ENCODE measurements at places on chromosomes 11 and 22.

GRCh38 chr22:29509298-29509697, 29.3 kb downstream of the NEFH start:
- DNase-seq: no peak

DNA sequence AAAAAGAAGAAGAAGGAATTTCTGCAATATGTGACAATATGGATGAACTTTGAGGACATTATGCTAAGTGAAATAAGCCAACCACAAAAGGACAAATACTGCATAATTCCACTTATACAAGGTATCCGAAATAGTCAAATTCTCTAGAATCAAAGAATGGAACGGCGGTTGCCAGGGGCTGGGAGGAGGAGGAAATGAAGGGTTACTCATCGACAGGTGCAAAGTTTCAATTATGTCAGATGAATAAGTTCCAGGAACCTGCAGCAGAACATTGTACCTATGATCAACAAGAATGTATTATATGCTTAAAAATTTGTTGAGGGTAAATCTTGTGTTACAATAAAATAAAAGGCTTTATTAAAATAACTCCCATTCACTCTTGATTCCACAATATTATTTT, 49.0 kb downstream of the SC5D start:
- DNase-seq: no peak

DNA sequence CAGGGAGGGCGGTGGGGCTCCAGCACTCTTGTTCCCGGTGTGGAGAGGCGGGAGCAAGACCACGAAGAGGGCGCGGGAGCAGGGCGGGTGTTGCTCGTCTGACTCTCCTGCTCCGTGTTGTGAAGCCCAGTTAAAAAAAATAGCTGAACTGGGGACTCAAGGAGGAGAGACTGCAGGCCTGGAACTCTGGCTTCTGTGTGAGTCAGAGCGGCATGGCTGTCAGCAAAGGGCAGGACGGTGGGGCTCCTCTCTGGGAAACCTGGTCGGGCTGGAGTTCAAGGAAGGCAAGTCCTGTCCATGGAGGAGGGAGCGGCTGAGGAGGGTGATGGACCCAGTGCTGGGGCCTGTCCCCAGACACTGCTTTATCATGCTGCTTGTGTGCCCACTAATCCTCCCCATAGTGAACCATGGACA, 152.3 kb downstream of the FEZ1 start:
- no peak for DNase-seq

DNA sequence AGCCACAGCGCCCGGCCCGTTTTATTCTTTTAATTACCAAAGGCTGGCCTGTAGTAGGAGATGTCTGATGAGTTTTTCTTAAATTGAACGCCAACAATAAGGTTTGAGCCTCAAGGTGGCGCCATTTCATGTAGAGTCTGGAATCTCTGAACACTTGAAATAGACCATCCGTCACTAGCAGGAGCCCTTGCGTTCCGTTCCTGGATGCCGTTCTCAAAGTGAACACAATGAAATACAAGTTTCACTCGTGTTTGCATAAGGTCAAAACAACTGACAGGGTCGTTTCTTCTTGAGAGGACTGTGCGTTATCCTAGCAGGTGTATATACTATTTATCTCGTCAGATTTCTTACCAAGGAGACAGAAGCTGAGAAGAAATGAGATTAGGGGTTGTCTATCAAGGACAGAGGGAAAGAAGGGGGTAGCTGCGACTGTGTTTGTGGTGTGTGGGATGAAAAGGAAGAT, 18.7 kb upstream of the SCGB1D1 start:
- peak; percentile 26 for DNase-seq

DNA sequence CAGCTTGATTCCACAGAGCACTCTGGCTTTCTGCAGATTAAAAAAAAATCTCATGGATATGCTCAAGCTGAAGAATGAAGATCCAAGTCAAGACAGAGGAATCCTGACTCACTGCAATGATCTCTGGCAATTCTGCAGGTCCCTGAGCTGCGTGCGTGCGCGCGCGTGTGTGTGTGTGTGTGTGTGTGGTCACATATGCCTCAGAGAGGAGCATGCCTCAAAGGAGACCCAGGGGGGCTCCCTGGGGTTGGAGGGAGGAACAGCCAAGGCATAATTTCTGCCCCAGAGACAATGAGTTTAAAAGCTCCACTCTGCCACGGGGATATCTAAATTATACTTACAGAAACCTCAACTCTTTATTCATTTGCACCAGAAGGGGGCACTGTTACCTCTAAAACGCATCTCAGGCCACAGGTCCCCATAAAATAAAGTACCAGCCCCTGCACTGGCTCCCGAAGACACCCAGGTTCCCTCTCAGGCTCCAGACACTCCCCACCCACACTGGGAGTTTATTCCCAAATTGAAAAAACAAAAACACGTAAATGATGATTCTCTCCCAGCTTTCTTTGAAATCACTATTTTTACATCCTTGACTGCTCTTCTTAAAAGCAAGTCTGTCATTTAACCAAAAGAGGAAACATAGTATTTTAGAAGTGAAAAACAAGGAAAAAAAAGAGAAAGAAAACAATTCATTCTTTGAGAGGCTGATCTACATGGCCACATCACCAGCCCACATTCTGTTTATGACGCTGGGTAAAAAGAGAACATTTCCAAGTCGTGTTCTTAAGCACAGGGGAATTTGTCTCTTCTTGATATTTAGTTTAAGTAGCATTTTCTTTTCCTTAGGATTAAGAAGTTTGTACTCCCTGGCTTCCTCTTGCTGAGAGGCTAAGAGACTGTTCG, 401.0 kb downstream of the LARGE1 start:
- no peak for DNase-seq

- DNase-seq: no peak
Observed at GRCh38 chr11:36013950-36014897, 70.4 kb downstream of the LDLRAD3 start.

DNA sequence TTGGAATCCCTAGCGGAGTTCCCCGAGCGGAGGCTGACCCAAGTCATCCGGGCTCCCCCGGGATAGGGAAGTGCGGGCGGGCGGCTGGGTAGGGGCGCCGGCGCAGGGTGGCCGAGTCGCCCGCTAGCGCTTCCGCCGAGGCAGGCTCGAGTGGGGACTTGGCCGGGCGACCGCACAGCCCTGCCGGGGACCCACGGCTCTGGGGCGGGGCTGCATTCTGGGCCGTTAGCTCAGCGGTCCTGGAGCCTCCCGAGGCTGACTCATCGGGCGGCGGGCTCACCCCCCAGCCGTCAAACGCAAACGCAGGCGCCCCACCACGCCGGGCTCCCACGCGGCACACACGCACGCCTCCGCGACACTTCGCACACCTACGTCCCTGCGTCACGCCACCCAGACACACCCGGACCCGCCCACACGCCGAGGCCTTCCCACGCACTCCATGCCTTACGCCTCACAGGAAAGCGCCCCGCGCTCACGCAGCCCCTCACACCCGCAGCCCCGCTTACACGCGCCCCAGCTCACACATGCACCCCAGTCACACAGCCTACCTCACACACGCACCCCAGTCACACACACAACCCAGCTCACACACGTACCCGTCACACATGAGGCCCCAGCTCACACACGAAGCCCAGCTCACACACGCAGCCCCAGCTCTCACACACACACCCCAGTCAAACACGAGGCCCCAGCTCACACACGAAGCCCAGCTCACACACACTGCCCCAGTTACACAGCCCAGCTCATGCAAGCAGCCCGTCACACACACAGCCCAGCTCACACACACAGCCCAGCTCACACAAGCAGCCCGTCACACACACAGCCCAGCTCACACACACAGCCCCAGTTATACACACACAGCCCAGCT, 1.2 kb downstream of the PHLDB1 start:
- DNase-seq: peak; percentile 44

DNA sequence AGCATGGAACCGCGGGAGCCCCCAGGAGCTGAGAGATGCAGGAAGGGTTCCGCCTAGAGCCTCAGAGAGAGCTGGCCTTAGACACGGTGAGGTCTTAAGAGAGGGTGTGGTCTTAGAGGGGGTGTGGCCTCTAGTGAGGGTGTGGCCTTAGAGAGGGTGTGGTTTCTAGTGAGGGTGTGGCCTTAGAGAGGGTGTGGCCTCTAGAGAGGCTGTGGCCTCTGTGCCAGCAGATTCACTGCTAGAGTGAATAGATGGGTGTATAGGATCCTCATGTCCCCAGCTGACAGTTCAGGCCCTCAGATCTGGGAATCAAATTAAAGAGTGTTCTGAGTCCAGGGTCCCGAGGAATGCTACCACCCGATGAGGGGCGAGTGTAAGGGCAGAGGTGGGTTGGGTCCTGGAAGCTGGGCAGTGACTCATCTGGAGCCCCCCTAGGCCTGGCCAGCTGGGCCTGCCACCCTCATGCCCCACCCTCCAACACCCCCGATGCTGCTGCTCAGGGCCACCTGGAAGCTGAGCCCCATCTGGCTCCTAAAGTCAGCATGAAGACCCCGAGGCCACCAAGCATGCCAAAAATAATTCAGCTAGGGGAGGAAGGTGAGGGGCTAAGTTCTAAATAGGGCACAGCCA, 49.5 kb downstream of the IGF2 start:
- DNase-seq: no peak

DNA sequence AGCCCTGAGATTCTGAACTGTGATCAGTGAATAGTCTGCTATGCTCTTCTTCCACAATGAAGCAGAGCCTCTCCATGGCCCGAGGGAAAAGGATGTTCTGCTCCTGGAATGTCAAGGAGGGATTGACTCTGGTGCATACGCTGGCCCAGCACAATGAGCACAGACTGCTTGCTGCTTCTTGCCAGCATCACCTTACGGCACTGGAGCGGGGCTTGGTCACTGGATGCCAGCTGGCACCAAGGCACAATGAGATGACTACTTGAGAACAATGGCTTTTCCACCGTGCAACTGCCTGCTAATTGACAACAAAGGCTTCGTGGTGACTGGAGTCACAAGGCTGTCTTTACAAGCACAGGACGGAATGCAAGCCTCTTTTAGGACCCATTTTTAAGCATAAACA, 139.2 kb downstream of the DSCAML1 start:
- peak; percentile 75 for DNase-seq

- no peak for DNase-seq
Observed at GRCh38 chr11:77705195-77705875, 67.7 kb upstream of the CLNS1A start.

DNA sequence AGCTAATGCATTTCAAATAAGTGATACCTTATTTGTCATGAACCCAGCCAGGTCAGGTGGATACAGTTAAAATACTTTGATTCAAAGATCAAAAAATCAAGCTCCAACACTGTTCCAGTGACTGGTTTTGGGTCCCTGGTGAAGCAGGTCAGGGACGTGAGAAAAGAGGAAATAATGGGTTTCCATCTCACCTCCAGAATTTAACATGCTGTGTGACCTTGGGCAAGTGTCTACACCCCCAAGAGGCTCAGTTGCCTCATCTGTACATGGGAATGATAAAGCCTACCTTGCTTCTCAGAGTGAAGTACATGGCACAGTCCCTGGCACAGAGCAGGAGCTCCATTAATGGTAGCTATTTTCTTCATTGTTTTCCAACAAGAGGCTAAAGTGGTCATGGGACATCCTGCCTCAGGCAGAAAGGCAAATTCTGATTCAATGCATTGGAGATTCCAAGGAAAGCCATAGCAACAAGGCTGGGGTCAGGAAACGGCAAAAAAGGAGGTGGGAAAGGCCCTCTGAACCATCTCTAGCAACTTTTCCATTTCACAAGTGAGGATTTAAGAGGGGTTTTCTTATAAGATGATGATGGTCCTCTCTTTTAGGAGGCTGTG, 108.5 kb downstream of the CSNK2A3 start:
- DNase-seq: no peak

DNA sequence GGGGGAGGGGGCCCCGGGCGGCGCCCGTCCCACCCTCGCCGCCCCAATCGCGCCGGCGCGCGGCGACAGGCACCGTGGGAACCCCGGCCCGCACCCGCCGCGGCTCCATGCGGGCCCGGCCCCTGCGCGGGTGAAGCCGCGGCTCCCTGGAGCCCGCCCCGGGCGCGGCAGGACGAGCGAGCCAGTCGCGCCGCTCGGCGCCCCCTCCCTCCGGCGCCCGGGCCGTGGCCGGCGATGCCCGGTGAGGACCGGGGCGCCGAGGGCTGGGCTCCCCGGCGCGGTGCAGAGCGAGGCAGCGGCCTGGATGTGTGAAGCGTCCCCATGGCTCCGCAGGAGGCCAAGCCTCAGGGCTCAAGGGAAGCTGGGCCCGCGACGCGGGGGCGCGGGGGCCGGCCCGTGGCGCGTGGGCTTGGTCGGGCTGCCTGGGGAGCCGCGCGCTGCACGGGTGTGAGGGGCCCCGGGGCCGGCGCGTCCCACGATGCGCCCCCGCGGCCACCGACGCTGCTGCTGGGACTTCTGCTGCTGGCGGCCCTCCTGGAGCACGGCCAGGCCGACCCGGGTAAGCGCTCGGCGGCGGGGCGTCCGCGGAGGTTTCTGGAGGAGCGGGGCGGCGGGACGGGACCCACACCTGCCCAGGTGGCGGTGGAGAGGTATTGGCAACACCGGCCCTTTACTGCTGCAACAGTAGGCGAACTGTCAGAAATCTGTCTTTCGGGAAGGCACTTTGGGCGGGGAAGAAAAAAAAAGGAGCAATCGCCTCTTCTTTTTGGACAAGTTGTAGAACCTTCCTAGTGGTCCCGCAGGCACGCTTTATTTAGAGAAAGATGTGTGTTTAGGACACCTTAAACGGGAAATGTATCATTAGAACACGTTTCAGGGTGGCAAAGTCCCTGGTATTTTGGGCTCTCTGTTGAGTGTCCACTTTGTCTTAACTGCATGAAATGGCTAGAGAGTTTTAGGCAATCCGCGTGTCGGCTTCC, 119.4 kb downstream of the HIPK3 start:
- DNase-seq: no peak

- DNase-seq: no peak
Observed at GRCh38 chr11:55732936-55733335, 40.3 kb upstream of the OR5D13 start.

- DNase-seq: no peak
Observed at GRCh38 chr11:104876861-104877431, 21.3 kb downstream of the CASP12 start.

GRCh38 chr11:17633987-17634775, 85.2 kb upstream of the MYOD1 start:
- no peak for DNase-seq

DNA sequence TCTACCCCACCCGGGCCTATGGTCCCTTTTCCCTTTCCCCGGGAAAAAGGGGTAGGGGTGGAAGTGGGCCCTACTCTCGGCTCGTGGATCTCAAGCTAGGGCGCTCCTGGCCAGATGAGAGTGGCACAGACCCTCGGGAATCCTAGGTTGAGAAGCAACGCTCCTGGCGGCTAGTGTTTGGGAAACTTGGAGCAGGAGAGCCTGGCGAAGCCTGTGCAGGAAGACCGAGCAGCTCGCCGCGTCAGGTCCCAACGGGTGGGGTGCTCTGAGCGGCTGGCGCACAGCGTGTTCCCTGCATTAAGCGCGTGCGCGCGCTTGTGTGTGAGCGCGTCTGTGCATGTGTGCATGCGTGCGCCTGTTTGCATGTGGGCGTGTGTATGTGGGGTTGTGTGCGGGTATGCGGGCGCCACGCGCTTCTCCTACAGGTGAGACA, 7.1 kb upstream of the FLI1 start:
- DNase-seq: no peak

Measured in C1 segment of cervical spinal cord (tissue), 14 donors.